ENCODE measurements at places on chromosomes 2 and 18.

GRCh38 chr2:235054919-235055318 lies 103.1 kb downstream of the SH3BP4 start:
- DNase-seq, result no peak

DNA sequence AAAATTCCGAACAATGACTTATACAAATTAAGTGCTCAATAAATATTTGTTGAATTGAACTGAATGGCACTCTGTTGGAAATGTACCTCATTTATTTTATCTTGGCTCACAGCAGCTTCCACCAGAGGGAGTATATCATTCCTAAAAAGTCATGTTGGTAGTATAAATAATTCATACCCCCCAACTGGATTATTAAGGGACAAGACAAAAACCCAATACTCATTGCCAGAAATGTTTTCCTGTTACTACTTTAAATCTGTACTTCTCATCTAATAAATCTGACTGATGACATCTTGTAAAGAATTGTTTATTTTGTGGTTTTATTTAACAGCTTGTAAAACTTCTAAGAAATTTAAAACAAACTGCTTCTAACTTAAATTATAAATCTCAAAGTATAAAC lies 163.9 kb downstream of the CDH2 start:
- no peak for DNase-seq

DNA sequence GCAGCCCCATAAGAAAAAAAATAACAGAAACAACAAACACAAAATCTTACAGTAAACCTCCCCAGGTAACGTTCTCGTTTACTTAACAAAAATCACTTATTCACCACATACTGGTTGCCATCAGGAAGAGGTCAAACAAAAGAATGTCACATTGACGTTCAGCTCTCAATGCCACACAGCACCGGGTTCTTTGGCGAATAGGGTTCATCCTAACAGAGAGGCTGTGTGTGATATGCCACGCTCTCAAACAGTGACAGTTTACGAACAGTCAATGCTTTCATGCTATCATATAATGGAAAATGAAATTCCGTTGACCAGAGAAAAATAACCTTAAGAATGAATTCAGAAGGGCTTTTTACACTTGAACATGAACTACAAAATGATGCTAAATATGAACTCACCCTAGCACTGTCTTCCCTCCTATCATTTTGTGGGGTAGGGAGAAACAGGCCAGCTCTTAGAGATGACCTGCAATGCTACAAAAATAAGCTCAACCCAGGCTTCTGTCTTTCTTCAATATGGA lies 2.0 kb downstream of the TMEM163 start:
- DNase-seq, result no peak

GRCh38 chr18:6751222-6751621 lies 21.7 kb downstream of the ARHGAP28 start:
- DNase-seq, result no peak
